ENCODE measurements at places on chromosomes 1 and 21.
A peak's percentile ranks its signal among the peaks of the same experiment; 100 is the strongest.

- no peak for DNase-seq
Observed at GRCh38 chr1:19154876-19155275, 55.2 kb downstream of the UBR4 start.

DNA sequence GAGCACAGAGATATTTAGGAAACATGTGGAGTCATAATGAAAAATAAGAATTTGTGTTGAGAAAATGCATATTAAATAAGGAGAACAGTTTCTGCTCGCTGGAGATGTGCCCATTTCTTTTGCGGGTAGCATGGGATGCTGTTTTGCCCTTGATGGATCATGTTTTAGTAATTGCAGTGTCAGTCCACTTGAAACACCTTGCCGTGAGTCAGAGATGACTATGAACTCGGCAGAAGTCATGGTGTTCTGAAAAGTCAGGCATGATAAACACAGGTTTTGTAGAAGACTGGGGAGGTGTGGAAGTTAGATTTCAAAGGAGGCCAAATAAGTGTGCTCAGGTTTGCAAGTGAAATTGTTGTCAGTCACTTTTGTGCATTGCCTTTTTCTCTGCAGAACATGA lies 315.0 kb upstream of the LRRC7 start:
- no peak for DNase-seq

DNA sequence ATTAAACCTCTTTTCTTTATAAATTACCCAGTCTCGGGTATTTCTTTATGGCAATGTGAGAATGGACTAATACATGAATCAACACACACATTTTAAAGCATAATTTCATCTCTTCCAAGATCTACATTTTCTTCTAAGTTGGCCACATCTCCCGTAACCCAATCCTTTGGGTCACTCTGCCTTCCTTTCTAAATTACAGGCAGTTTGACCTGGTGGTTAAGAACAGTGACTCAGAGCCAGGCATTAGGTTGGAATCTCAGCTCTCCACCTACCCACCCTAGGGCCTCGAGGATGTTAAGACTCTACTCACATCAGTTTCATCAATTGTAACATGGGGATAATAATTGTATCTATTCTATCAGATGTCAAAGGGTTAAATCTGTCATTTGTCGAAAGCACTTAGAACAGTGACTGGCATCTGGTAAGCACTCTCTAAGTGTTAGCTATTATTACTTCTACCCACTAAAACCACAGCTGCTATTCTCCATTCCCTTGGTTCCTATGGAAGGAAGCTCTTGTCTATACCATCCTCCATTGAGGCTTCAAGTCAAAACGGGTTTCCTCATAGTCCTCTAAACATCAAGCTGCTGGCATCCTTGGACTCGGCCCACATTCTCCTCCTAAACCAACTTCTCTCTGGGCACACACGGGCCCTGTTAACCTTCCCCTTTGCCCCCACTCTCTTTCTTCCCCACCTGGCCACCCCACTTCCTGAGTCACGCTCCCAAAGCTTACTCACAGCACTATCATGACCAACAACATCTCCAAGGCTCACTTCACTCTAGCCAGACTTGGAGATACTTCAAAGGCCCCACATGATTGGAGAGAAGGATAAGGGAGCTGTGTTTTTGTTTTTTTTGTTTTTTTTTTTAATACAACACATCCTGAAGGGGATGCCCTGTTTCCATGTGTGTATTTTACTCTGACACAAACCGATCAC lies 116.9 kb downstream of the TGFBR3 start:
- no peak for DNase-seq

- peak; percentile 47 for DNase-seq
Observed at GRCh38 chr1:175373786-175374623, 181.4 kb upstream of the KIAA0040 start.

GRCh38 chr21:42199868-42200463 lies 19.0 kb upstream of the ABCG1 start:
- DNase-seq: no peak

DNA sequence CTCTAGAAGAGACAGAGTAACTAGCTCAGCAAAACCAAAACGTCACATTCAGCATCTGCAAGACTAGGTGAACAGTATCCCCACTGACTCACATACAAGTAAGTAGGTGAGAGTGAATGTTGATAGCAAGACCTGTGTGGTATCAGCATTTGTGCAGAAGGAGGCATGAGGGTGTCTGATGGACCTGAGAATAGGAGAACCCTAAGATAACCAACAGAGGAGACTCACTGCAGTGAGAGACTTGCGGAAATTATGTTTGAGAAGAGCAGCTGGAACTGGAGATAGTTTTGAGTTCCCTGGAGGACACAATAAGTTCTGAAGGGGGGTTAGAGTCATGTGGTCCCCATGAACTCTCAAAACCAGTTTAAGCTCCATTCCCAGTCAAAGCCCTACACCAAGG lies 59.1 kb downstream of the DYRK1A start:
- DNase-seq: no peak

DNA sequence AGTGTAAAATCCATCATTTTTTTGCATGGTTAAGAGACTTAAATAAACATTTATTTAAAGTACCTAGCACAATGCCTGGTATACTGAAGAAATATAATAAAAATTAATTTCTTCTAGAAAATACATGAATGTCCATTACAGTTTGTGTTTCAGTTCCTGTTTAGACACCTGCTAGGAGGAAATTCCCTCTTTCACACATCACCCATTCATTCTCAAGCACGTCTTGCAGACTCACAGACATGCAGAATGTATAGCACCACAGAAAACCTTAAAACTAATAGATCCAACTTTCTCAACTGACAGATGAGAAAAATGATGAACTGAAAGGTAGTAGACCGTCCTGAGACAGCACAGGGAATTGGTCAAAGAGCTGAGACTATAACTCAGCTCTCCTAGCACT lies 172.2 kb upstream of the C8B start:
- DNase-seq: peak; percentile 8

GRCh38 chr1:154669464-154670282 lies 61.7 kb upstream of the ADAR start:
- peak; percentile 87 for DNase-seq

DNA sequence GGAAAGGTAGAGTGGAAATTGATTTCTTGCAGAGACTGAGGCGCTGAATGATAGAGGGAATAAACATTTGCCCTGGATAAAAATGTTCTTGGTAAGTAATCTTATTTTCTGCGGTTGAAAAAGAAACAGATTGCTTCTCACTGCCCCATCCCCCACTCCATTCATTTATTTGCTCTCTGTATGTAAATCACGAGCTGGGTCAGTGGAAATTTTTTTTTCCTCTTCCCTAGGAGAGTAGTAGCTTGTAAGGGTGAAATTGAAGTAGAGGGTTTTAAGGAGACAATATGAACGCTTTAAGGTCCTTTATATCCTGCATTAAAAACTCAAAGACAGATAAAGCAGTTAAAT lies 1.4 kb upstream of the BRINP3 start:
- no peak for DNase-seq

DNA sequence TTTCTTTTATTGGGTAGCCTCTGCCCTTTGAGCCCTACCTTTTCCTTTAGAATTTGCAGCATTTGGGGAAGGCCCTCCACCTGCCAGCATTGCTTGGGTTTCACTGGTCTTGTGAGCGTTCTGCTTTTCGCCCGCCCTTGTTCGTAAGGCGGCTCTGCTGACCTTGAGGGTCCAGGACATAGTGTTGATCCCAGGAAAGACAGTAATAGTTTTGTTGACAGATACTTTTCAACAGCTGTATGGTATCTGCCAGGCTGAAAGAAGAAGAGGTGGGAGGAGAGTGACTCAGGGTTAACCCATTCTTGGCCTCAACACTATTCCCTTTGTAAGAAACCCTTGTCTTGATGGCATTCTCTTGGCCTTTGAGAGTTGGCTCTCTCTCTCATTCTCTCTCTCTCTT lies 113.4 kb upstream of the SPAG17 start:
- DNase-seq: no peak

- DNase-seq: peak; percentile 69
Observed at GRCh38 chr1:107963601-107964335, 1.2 kb downstream of the VAV3 start.

- no peak for DNase-seq
Observed at GRCh38 chr1:96365076-96365475, 356.5 kb upstream of the PTBP2 start.

- peak; percentile 64 for DNase-seq
Observed at GRCh38 chr21:15206514-15206913, 141.7 kb upstream of the NRIP1 start.

- no peak for DNase-seq
Observed at GRCh38 chr1:233289676-233290075, 5.8 kb downstream of the PCNX2 start.

- DNase-seq: no peak
Observed at GRCh38 chr21:14657241-14658008, 111.3 kb upstream of the SAMSN1 start.

DNA sequence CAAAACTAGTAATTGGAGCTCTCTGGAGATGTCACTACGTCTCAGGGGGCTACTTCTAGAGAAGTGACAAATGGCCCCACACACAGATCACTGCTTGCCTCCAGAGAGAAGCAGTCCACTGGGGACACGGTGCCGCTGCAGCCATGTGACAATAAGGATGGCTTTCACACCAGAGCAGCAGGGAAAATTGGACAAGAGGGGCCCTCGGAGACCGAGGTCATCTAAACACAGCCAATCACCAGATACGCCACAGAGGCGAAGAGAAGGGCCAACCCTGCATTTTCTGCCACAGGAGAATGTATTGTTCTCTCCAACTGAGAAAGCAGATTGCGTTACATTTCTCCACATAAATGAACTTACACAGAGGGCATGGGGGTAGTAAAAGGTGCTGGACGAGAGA lies 51.2 kb upstream of the TIAM1 start:
- DNase-seq: no peak

All from GM13976 (cell line).